ENCODE measurements at places on chromosomes 12 and 14. TPM values are rescaled to one million over a fixed set of nuclear protein-coding genes. Genes with fewer than 3 reads are reported as not detected.

The GSC gene
- 0.98 TPM for total RNA-seq

The CISTR gene
- total RNA-seq = not detected

The PRH1 gene
- total RNA-seq = 13.4 TPM

The IFNG-AS1 gene
- not detected for total RNA-seq

The DHRS2 gene
- 0.63 TPM for total RNA-seq

The STAT6 gene
- 111 TPM for total RNA-seq

The ZNF839 gene
- total RNA-seq = 8.4 TPM

DNA sequence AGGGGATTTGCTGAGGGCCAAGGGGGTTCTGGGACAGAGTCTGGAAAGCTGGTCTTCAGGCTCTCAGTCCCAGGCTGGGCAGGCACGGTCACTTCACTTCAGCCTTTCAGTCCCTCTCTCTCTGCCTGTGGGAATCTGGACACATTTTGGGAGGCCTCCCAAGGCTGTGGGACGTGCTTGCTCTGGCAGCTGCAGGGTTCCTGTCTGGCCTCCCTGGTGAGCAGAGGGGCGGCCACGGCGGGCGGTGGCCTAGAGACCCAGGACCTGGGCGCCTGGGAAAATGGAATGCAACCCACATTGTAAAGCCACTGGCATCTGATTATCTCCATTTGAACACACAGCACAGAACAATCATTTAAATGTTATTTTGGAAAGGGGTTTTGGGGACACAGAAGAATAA lies 10.1 kb upstream of the ALDH2 start:
- H3K27ac ChIP-seq = no peak overlapping the region
- H3K4me1 ChIP-seq = peaks cover 16% of the 10 kb centered on the region
- no peak for DNase-seq
- no peaks in the 10 kb centered on the region for H3K27me3 ChIP-seq
- peaks cover 39% of the 10 kb centered on the region for H3K36me3 ChIP-seq
- H3K4me3 ChIP-seq = no peak overlapping the region

DNA sequence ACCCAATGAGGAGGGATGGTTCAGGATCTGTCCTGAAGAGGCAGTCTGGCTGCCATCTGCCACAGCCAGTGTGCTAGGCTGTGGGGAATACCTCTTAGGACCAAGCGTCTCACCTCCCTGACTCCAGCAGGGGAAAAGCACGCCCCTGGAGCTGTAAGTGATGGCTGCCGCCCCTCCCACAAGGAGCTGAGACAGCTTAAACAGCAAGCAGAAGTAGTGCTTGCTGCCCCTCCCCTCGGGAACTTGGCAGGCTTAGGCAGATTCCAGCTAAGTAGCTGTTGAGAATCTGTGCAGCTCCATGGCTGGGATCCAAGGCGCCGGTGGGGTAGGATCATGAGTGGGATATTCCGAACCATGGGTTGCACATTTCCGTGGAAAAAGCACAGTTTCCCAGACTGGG lies 360.4 kb upstream of the MDGA2 start:
- H3K27me3 ChIP-seq = no peaks in the 10 kb centered on the region
- H3K27ac ChIP-seq = no peak overlapping the region
- no peak overlapping the region for H3K4me3 ChIP-seq
- no peaks in the 10 kb centered on the region for H3K36me3 ChIP-seq

GRCh38 chr14:25537846-25538455 lies 488.0 kb upstream of the STXBP6 start:
- no peaks in the 10 kb centered on the region for H3K36me3 ChIP-seq
- H3K4me3 ChIP-seq = no peak overlapping the region

- H3K27me3 ChIP-seq = no peaks in the 10 kb centered on the region
- DNase-seq = no peak
- H3K36me3 ChIP-seq = peaks cover 38% of the 10 kb centered on the region
- H3K4me3 ChIP-seq = no peak overlapping the region
Observed at GRCh38 chr12:123163227-123163626, 12.3 kb upstream of the PITPNM2 start.

GRCh38 chr14:90299408-90299807 lies 32.3 kb downstream of the NRDE2 start:
- H3K4me3 ChIP-seq = no peak overlapping the region
- H3K36me3 ChIP-seq = peaks cover 52% of the 10 kb centered on the region
- no peak for DNase-seq
- H3K27me3 ChIP-seq = no peaks in the 10 kb centered on the region
- peak overlapping the region; percentile 73 for H3K27ac ChIP-seq

DNA sequence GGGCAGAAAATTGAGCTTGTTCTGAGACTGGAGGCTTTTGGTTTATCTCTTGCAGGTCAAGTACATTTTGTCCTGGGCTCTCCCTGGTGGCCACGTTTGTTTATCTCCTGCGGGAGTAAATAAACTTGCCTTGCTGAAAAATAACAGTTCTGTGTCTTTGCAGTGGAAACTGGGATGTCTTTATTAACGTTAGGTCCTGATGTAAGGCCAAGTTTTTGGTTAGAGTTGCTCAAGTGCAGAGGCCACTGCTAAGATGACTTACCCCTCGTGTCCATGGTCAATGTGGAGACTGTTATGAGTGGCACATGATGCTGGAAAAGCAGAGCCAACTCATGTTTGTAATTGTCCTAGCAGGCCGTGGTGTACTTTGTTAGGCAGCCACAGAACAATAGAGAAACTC lies 3.8 kb downstream of the PTPN11 start:
- H3K4me1 ChIP-seq = peaks cover 59% of the 10 kb centered on the region
- H3K36me3 ChIP-seq = no peaks in the 10 kb centered on the region
- DNase-seq = no peak
- H3K4me3 ChIP-seq = no peak overlapping the region

DNA sequence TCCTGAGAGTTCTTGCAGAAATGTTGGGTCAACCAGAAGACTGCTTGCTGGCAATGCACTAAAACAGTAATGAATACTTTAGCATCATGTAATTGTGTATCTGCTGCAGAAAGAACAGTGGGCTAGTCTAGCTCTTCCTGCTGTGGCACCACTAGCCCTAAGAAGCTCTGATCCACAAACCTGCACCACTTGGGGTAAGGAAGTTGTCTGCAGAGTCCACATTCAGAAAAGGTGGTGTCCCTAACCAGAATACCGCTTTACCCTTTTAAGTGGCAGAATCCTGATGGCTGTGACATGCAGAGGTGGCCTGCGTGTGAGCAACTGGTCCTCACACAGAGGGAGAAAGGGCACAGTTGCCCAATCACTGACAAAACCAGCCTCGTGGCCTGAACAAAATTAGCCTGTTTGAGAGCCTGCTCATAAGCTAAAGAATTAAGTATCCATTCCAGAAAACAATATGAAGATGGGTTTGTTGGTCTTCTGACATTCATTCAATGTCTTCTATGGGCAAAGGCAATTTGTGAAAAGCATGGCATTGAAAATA lies 165.8 kb downstream of the PPM1H start:
- H3K27ac ChIP-seq = no peak overlapping the region
- H3K4me3 ChIP-seq = no peak overlapping the region
- no peaks in the 10 kb centered on the region for H3K27me3 ChIP-seq

GRCh38 chr14:22837114-22837749 lies 847 bp downstream of the MMP14 start:
- no peak for DNase-seq
- H3K27me3 ChIP-seq = no peaks in the 10 kb centered on the region
- H3K36me3 ChIP-seq = peaks cover 39% of the 10 kb centered on the region
- peak overlapping the region; percentile 94 for H3K27ac ChIP-seq

- no peaks in the 10 kb centered on the region for H3K36me3 ChIP-seq
- DNase-seq = no peak
- no peaks in the 10 kb centered on the region for H3K27me3 ChIP-seq
- no peak overlapping the region for H3K27ac ChIP-seq
Observed at GRCh38 chr12:84973026-84973425, 60.4 kb upstream of the SLC6A15 start.

GRCh38 chr14:31449136-31449535 lies 8.2 kb downstream of the DTD2 start:
- peaks cover 7% of the 10 kb centered on the region for H3K4me1 ChIP-seq
- no peaks in the 10 kb centered on the region for H3K27me3 ChIP-seq
- no peak overlapping the region for H3K27ac ChIP-seq
- H3K4me3 ChIP-seq = no peak overlapping the region
- H3K36me3 ChIP-seq = peaks cover 18% of the 10 kb centered on the region
- DNase-seq = no peak

DNA sequence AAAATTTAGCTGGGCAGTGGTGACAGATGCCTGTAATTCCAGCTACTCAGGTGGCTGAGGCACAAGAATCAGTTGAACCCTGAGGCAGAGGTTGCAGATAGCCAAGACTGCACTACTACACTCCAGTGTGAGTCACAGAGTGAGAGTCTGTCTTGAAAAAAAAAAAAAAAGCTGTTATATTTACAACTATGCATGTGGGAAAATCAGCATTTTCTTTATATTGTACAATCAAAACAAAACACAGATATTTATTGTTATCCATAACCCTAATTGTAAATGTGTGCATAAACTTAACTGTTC lies 12.5 kb downstream of the C1R start:
- peaks cover 38% of the 10 kb centered on the region for H3K4me1 ChIP-seq
- no peak for DNase-seq
- no peaks in the 10 kb centered on the region for H3K27me3 ChIP-seq
- H3K27ac ChIP-seq = peak overlapping the region; percentile 87
- peaks cover 30% of the 10 kb centered on the region for H3K36me3 ChIP-seq

DNA sequence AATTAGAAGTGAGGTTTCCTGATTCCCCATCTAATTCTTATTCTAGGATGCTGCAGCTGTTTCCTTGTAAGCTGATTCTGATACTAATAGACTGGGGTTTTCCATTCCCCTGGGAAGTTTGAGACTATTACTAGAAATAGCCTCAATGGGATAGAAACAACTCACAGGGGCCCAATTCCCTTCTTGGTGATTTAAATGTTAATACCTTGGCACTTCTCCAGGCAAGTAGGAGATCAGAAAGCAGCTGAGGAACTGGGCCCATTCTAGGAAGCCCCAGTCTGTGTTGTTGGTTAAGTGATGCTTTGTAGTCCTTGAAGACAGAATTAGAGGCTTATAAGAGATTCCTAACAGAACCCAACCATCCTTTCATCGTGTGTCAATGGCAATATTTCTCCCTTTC lies 407.0 kb upstream of the SEL1L start:
- no peaks in the 10 kb centered on the region for H3K27me3 ChIP-seq
- no peaks in the 10 kb centered on the region for H3K4me1 ChIP-seq
- no peak overlapping the region for H3K27ac ChIP-seq
- no peak for DNase-seq

GRCh38 chr14:30410986-30411385 lies 148.0 kb upstream of the G2E3 start:
- H3K27me3 ChIP-seq = no peaks in the 10 kb centered on the region
- no peak for DNase-seq
- H3K4me3 ChIP-seq = no peak overlapping the region
- H3K4me1 ChIP-seq = no peaks in the 10 kb centered on the region
- H3K36me3 ChIP-seq = no peaks in the 10 kb centered on the region

DNA sequence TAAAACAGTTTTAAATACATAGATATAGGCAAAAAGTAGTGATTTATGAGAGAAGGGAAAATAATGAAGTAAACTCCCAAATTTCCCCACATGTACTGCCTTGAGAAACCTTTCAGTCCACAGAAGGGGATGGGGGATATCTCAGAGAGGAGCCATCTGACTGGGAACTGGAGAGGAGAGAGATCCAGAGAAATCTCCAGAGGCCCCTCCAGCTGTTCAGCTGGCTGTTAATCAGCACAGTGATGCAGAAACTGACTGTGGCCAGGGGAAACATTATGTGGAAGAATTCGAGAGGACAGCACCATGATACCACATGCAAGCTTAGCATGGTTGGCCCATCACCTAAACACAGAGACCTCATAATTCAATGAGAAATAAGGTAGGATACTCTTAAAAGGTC lies 1165.9 kb upstream of the TMEM132C start:
- no peak overlapping the region for H3K4me3 ChIP-seq
- no peaks in the 10 kb centered on the region for H3K36me3 ChIP-seq
- H3K4me1 ChIP-seq = no peaks in the 10 kb centered on the region
- H3K27me3 ChIP-seq = no peaks in the 10 kb centered on the region

GRCh38 chr12:38367506-38367905 lies 50.9 kb downstream of the ALG10B start:
- H3K4me3 ChIP-seq = no peak overlapping the region
- H3K27me3 ChIP-seq = no peaks in the 10 kb centered on the region
- no peak for DNase-seq
- no peak overlapping the region for H3K27ac ChIP-seq
- no peaks in the 10 kb centered on the region for H3K36me3 ChIP-seq

- peak overlapping the region; percentile 98 for H3K27ac ChIP-seq
- no peaks in the 10 kb centered on the region for H3K27me3 ChIP-seq
- DNase-seq = no peak
- peaks cover 71% of the 10 kb centered on the region for H3K4me1 ChIP-seq
- peak overlapping the region; percentile 100 for H3K4me3 ChIP-seq
Observed at GRCh38 chr12:67651132-67651695, 2.7 kb downstream of the DYRK2 start.

GRCh38 chr14:59463787-59464485 lies 1.2 kb downstream of the GPR135 start:
- H3K4me1 ChIP-seq = peaks cover 19% of the 10 kb centered on the region
- H3K27me3 ChIP-seq = no peaks in the 10 kb centered on the region
- no peaks in the 10 kb centered on the region for H3K36me3 ChIP-seq

GRCh38 chr12:64883264-64884163 lies 59.1 kb downstream of the TBC1D30 start:
- H3K4me1 ChIP-seq = no peaks in the 10 kb centered on the region
- no peak overlapping the region for H3K27ac ChIP-seq
- no peaks in the 10 kb centered on the region for H3K36me3 ChIP-seq
- no peak overlapping the region for H3K4me3 ChIP-seq
- DNase-seq = no peak

DNA sequence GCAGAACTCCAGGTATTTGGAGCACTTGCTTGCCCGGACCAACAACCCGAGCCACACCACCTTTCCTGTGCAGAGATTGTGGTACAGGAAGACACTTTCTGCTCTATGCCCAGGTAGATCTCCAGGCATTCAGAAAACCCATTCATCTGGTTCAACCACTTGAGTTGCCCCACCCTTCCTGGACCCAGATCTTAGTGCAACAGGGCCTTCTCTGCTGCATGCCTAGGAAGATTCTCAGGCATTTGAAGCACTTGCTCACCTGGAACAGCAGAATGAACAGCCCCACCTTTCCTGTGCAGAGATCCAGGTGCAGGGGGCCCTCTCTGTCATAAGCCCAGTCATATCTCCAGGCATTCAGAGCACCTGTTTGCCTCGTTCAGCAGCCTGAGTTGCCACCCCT lies 412.8 kb upstream of the MGAT4C start:
- H3K4me3 ChIP-seq = no peak overlapping the region
- no peak for DNase-seq
- no peaks in the 10 kb centered on the region for H3K27me3 ChIP-seq
- H3K4me1 ChIP-seq = no peaks in the 10 kb centered on the region

DNA sequence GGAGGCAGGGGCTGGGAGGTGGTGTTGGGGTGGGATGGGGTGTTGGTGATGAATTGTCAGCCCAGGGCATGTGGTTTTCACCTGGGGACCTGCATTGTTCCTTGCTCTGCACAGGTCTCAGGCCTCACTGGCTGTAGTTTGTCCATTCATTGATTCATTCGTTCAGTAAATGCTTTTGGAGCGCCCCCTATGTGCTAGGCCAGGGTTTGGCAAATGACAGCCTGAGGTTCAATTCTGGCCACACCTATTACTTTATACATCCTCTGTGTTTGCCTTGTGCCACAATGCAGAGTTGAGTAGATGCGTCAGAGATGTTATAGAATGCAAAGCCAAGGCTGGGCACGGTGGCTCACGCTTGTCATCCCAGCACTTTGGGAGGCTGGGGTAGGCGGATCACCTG lies 4.7 kb downstream of the ADCK1 start:
- no peaks in the 10 kb centered on the region for H3K27me3 ChIP-seq
- H3K4me3 ChIP-seq = no peak overlapping the region
- no peaks in the 10 kb centered on the region for H3K36me3 ChIP-seq
- no peak for DNase-seq

Measured in esophagus muscularis mucosa (tissue), 4 donors.